DND-41 (cell line): ENCODE measurements at places on chromosomes 12 and 14.

DNA sequence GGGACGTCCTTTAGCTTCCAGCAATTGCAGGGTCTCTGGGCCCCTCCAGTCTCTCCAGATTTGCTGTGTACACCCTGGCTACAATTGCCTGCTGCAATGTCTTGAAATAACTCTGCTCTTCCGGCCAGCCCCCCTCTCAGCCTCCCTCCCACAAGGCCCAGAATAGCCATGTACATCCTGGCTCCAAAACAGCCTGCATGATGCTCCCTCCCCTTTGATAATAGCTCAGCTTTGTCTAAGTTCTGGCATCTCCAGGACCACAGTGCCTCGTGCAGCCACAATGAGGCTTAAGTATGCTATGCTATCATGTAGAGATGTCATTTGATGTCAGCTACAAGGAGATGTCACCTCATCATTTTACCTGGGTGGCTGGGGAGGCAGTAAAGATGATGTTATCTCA lies 74.6 kb downstream of the SRRM4 start:
- DNase-seq, result no peak

DNA sequence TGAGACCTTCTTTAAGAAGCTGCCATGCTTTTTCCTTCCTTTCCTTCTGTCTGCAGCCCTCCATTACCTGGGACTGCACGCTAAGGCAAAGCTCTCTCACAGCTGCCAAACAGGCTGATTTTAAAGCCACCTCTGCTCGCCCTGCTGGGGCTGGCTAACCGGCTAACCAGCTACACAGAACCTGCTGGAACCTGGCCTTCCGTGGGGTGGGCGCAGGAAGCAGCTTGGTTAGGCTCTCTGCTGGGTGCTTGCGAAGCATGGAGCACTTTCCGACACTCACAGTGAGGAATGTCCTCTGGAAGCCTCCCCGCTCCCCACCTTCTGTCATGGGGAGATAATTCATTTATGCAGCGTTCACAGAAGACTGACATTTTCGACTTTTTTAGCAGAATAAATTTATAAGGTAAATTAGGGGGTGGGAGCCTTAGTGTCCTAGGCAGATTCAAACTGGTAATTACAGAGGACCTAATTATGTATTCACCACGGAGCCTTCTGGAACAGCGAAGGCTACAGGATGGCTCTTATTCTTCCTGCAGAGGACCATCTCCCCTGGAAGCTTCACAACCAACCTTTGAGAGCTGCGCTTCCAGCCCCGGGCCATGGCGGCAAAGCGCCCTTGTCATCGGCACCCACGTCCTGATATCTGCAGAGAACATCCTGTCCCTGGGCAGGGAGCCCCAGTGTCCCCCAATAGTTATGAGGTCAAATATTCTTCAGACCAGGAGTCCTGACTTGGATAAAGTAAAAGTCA lies 12.4 kb upstream of the BCL11B start:
- DNase-seq, result no peak

DNA sequence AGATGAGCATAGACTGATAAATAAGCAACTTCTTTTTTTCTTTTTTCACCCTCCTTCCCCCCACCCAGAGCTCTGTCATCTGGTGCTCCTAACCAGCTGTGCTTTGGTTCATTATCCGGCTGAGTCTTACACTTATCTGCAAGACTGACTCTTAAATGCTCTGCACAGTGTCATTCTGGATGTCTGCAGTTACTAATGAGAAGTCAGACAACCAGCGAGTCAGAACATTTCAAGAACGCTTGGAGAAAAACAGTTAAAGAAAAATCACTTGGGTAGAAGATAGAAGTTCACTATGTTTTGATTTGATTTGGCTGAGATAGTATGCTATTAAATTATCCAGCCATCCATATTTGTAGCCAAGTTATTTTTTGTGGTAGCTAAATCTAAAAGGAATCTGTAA lies 328.9 kb upstream of the PRICKLE1 start:
- no peak for DNase-seq

GRCh38 chr14:99141236-99141635 lies 130.8 kb downstream of the BCL11B start:
- no peak for DNase-seq

- DNase-seq, result no peak
Observed at GRCh38 chr14:35669782-35670181, 135.8 kb downstream of the INSM2 start.

DNA sequence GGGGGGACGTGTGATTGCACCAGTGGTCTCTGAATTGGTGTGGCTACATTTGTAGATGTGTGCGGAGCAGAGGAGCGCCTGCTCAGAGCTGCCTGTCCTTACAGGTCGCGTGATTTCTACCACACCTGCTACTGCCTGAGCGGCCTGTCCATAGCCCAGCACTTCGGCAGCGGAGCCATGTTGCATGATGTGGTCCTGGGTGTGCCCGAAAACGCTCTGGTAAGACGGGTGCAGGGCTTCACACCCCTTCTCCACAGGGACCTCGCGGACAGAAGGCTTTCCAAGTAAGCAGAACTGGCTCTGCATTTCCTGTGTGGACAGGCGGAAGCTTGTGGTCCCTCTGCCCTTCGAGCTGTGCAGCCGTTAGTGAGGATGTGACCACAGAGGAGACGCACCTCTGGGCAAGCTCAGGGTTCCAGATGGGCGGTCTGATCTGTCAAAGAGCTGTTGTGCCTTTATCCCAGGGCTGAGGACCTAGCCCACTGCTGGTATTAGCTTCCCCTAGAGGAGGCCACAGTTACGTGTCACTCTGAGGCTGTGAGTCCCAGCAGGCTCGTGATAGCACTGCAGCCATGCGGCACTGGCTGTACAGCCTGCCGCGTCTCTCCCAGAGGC lies 47.7 kb downstream of the MAX start:
- DNase-seq, result no peak

DNA sequence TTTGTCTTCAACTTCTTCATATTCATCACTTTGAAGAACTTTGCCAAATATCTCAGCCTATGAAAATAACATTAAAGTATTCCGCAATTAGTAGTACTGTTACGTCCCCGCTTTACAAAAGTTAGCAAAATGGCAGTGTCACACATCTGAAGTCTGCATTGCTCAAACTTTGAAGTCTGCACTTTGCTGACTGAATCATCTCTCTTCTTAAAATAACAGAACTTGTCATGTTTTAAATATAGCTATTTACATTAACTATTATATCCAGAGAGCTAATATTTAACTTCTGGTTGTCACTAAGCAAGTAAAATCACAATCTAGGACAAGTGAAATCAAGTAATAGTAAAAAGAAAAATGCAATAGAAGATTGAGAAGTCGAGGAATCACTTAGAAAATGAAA lies 34.5 kb downstream of the IPO8 start:
- no peak for DNase-seq

DNA sequence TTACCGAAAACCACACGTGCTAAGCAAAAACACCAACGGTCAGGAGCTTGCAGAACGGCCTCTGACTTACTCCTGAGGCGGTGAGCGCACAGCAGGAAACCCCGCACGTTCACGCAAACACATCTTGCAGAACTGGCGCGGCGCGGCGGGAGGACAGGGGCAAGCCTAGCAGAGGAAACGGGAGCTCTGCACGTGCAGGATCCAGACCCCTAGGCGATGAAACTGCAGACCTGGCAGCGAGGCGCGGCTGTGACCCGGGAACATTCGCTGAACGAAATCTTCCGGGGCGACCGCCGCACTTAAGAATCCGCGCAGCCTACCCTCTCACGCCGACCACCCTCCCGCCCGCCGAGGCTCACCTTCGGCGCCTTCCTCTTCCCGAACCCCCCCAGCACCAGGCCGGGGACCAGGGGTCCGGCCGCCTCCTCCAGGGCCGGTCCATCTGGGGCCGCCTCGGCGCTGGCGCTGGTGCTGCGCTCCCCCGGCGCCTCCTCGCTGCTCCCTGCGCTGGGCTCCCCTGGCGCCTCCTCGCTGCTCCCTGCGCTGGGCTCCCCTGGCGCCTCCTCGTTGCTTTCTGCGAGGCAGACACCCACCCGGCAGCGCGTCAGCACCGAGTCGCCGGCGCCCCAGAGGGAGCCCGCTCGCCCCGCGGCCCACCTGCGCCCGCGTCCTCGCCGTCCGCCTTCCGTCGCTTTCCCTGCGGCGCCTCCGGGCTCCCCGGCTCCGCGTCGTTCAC lies 615 bp downstream of the DDX51 start:
- DNase-seq, result peak; percentile 37

- DNase-seq, result no peak
Observed at GRCh38 chr14:62143245-62143644, 381.0 kb downstream of the SNAPC1 start.

GRCh38 chr14:99784508-99784907 lies 8.7 kb upstream of the EML1 start:
- DNase-seq, result no peak

DNA sequence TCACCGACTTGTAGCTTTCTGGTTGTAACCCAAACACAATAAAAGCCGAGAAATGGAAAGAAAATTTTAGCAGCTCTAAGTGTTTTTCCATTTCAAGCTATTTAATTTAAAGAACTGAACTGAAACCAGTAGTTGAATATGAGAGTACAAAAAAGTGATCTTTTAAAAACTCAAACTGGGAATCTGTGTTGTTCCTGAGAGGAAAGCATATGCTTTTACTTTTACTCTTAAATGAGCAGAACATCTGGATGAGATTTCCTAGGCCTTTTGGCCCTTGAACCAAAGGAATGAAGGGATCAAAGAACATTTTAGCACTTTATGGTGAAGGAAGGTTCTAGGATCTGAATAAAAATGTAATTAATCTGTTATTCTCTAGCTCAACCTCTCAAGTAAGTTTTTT lies 1.3 kb downstream of the KERA start:
- DNase-seq, result no peak

DNA sequence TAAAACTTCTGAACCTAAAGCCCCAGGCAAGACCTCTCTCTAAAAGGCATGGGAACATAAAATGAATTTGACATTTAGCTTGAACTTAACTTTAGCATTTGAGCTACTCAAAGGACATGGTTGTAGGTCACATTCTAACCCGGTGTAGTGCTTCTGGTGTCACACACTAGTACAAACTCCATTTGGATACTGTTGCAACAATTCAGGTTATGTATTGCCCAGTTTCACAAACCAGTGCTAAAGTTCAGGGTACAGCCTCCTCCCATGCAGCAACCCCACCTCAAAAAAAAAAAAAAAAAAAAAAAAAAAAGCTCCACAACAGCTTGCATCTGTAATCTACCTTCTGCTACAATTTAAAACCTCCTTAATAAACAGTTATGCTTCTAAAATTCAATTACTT lies 7.8 kb downstream of the PPTC7 start:
- DNase-seq, result no peak

- peak; percentile 49 for DNase-seq
Observed at GRCh38 chr14:32102152-32102787, 25.2 kb downstream of the ARHGAP5 start.

DNA sequence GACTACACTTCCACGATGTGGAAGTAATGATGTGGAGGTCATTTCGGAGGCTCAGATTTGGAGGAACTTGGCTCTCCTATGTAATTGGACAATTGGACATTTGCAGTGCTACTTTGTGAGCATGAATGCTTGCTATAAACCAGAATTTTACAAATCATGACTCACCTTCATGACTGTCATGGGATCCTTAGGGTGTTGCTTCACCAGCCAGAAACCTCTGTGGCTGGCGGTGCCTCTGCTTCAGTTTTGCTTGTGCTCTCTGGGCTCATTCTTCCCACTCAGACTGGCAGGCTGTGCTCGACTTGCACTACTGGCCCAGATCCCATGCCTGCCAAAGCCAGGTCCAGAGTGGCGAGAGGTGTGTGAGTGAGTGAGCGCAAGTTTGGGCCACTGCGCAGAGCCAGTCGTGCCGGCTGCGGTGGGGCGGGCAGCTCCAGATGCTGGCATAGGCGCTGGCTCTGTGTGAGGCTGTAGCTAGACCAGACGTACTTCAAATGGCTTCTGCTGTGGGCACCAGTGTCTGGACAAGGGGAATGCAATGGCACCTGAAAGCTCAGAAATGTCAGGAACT lies 387.8 kb downstream of the AEBP2 start:
- DNase-seq, result no peak

- no peak for DNase-seq
Observed at GRCh38 chr12:43835264-43835655, 621 bp upstream of the TMEM117 start.

- DNase-seq, result no peak
Observed at GRCh38 chr14:104732931-104733681, 9.1 kb downstream of the ADSS1 start.

DNA sequence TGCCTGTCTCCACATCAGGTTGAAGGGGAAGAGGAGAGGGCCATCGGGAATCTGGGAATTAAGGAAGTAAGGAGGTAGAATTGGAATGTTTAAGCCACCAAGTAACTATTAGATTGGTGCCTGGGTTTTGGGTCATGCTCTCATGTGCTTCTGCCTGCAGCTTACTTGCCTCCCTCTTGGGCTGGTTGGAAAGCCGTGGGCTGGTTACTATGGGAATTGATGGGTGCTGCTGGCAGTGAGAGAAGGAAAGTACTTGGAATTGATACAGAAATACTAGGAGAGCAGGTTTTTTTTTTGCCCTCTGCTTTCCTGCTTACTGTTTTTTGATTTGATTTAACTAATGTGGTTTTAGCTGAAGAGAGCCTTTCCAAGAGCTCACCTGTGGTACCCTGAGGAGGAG lies 493.5 kb upstream of the RGS6 start:
- no peak for DNase-seq

GRCh38 chr12:22530-23201 lies 43.9 kb upstream of the IQSEC3 start:
- DNase-seq, result no peak

- DNase-seq, result peak; percentile 80
Observed at GRCh38 chr12:68538726-68539614, 71.7 kb upstream of the RAP1B start.

DNA sequence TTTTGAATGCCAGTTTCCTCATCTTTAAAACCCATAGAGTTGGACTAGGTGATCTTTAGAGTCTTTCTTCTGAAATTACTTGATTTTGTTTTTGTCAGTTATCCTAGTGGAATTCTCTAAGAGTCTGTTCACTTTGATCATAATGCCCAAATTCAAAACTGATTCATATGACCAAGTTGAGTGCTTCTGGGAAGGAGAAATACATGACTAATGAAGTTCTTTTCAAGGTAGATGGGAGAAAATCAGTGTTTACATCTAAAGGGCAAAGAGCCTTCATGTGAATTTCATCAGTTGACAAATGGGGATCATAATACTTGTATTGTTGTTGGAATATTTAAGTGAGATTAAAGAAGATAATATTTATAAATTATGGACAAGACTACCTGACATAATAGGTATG lies 53.2 kb downstream of the ERC1 start:
- no peak for DNase-seq

DNA sequence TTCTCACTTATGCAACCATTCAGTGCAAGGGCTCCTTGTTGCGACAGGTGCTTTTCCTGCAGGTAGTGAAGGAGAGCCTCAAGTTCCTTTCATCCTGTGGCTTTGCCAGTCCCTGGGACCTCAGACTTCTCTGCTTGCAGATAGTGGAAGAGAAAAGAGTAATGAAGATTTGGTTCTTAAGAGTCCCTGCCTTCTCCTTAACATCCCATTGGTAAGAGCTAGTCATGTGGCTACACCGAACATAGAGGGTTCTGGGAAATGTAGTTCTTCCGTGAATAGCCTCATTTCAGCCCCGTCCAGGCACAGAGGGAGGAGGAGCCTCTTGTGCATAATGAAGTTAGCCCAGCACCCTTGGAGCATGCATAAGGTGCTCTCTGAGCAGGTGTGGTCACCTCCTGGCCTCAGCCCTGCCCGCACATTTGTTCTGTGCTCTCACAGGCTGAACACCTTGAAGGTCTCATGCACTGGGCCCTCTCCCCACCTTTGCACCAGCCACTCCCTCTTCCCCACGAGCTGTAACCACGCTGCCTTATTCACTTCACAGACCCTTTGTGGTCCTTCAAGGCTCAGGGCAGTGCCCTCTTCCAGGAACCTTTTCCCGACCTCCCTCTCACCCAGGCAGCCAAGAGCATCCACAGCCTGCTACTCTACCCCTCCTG lies 134.0 kb downstream of the BCL11B start:
- no peak for DNase-seq
